ENCODE measurements at places on chromosomes 2 and 18.

- DNase-seq: peak; percentile 79
Measured at GRCh38 chr2:241842620-241843211, 16.0 kb downstream of the PDCD1 start.

DNA sequence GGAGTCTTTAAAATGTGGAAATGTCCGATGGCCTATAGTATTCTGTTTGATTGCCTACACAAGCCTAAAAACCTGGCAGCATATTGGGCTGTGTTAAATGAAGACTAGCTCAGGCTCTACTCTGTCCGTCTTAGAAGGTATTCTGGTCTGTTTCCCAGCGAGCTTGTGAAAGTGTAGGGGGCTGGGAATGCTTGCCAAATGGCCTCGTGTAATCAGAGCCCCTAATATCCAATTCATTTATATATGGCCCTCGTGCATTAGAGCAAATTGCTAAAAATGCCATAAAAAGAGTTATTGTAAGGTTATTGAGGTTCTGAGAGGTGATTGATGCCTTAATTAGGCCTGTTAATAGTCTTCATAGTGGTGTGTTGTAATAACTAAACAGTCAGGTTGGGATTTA is 1500.4 kb downstream of the DPP10 start:
- DNase-seq: no peak

GRCh38 chr18:79476031-79476917 is 80.5 kb downstream of the NFATC1 start:
- DNase-seq: no peak

DNA sequence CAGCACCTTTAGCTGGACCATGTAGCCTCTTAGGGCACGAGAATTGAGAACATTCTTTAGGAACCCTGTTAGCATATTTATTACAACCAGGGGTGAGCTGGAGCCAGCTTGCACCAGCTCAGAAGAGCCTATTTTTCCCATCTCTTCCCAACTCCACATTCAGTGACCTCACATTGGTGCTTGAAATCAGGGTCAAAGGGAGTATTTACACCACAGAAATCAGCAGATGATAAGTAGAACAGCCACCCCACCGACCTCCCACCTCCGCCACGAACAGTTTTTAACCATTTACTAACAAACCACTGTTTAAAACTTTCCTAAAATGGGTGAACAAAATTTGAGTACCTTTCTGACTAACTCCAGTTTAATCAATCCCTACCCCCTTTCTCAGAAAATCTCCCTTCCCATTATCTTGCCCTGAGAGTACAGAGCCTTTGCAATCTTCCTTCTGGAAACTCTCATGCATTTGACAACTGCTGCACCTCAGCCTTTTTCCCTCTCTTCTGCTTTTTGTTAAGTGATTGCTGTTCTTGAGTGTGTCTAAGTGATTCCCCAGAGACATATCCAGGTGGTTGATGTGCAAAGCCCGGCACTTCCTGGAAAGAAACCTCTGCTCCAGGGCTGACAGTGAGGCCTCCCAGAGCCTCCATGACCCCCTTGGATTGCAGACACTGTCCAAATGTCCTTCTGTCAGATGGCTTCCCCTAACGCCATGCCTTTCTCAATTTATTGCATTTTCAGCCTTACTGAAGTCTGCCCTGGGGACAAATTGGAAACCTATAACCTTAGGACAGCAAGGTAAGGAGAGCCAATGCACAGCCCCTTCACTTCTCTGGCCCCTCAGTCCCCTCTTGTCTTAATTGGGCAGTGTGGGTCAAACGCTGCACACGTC is 389.5 kb upstream of the TNP1 start:
- DNase-seq: no peak

- DNase-seq: peak; percentile 64
Measured at GRCh38 chr2:20429528-20429927, 17.3 kb upstream of the RHOB start.

GRCh38 chr2:234880551-234881211 is 71.1 kb upstream of the SH3BP4 start:
- DNase-seq: no peak

- no peak for DNase-seq
Measured at GRCh38 chr18:64180171-64180570, 31.3 kb upstream of the LINC00305 start.

DNA sequence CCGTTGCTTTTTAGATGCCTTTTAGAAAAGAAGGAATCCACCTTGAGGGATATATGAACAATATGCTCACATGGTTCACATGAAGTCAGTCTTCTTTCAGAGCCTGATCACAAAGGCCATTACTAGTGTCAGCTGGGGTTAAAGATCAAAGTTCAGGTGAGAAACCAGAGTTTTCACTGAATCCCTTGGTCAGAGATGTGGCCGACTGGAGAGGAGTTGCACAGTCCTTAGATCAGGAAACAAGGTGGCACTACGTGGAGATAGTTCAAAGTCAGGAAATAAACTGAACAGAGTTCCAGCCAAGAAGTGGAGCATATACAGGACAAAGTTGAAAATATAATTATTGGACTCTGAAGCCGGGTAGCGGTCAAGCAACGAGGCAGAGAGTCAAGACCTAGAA is 54.6 kb downstream of the AAK1 start:
- DNase-seq: no peak

GRCh38 chr2:180647621-180648020 is 332.8 kb upstream of the UBE2E3 start:
- DNase-seq: no peak

DNA sequence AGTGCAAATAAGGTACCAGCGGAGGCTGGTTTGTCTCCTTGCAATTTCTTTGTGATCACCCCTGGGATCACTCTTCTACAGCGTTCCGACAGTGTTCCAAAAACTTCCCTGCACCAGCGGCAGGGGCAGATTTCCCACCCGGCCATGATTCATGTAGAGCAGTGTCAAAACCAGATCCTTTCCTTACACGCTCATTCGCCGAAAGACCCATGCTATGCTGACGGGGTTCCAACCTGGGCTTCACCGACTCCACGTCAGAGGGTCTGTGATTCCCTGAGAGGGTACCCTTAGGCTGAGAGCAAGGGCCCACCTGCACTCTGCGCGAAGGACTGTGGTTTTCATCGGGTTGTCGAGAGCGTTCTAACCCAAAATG is 423 bp upstream of the TTC27 start:
- DNase-seq: peak; percentile 78

DNA sequence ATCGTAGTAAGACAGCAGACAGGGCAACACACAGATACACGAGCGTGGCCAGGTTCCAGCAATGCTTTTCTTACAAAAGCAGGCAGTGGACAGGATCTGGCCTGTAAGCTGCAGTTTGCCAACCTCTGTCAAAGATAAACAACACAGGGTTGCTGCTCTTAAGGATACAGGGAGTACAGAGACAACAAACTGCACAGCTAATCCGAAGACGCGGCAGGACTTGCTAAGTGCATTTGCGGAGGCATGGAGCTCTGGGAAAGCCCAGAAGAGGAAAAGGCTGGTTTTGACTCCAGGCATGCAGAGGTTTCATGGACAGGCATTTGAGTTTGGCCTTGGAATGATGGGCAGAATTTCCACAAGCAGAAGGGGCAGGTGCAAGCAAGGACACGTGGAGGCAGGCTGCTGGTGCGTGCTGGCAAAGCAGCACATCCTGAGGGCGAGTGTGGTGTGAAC is 24.4 kb downstream of the SERTAD2 start:
- peak; percentile 28 for DNase-seq

DNA sequence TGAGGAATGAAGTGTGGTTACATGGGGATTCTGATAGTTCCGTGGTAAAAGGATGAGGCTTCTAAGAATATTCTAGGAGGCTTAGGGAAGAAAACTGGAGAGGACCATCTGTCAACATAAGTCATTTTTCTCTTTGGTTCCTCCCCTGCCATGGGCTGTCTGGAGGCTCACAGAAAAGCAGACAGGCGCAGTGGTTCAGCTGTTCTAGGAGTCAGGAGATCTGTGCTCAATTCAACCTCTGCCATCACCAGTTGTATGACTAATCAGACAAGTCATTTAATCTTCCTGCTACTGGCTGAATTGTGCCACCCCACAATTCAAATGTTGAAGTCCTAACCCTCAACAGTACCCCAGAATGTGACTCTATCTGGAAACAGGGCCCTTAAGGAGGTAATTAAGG is 36.4 kb downstream of the ADAM17 start:
- no peak for DNase-seq

- DNase-seq: no peak
Measured at GRCh38 chr2:218732761-218733158, 22.1 kb downstream of the TTLL4 start.

- no peak for DNase-seq
Measured at GRCh38 chr2:221153226-221153625, 418.9 kb downstream of the EPHA4 start.

- DNase-seq: no peak
Measured at GRCh38 chr2:196278491-196278911, 107.1 kb upstream of the STK17B start.

GRCh38 chr2:216139884-216140283 is 30.7 kb downstream of the XRCC5 start:
- no peak for DNase-seq

DNA sequence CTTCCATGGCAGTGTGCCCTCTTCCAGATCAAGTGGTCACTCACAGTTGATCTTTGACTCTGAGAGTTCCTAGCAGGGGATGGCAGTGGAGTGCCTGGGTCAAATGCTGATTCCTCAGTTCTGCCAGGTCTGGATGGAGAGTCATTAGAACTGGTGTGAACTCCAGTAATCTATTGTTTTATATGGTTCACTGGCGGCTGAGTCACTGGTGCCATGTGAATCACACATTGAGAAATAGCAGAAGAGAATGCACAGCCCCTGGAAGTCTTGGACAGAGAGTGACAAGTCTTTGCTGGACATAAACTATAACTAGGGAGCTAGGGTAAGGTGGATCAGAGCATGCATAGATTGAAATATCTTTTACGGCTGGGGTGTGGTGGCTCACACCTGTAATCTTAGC is 86.9 kb downstream of the EIF2AK3 start:
- DNase-seq: no peak

- no peak for DNase-seq
Measured at GRCh38 chr2:16566701-16567100, 98.9 kb downstream of the CYRIA start.
